Lower leg skin (tissue), 4 donors: ENCODE measurements at places on chromosomes 7 and 10.

DNA sequence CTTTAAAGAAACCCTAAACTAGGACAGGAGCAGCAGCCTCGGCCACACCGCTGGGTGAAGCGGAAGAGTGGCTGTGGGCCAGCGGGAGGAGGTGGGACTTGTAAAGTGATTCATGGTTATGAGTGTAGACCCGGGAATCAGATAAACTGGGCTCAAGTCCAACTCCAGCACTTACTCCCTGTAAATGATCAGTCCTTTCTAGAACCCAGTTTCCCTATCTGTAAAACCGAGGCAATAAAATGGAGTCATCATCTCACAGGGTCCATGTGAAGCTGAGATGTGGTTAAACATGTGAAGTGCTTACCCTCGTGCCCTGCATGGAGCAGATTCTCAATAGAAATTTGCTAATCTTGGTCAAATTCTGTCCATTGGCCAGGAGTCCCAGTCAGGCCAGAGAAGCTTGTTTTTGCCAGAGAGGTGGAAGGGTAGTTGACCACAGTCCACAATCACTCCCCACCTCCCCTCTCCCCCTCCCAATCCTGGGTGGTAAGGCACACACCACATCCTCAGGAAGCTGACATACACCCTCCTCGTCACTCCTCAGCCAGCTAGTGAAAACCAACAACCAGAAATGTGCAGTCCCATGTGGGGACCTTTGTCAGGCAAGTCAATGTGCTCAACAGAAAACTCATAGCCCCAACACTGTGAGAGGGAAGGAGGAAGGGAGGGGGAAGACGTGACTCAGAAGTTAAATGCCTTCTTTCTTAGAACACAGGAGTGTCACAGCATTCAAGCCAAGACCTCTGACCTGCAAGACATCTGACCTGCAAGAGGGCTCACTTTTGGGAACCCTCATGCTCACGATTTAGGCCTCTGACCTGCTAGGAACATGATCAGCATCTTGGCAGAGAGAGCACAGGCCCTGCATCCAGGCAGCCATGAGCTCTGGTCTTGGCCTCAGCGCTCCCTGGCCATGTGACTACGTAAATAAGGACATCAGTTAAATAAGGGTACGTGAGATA lies 145.1 kb downstream of the PLXNA4 start:
- DNase-seq = no peak

- DNase-seq = no peak
Observed at GRCh38 chr10:70480239-70480861, 1.8 kb downstream of the PALD1 start.

DNA sequence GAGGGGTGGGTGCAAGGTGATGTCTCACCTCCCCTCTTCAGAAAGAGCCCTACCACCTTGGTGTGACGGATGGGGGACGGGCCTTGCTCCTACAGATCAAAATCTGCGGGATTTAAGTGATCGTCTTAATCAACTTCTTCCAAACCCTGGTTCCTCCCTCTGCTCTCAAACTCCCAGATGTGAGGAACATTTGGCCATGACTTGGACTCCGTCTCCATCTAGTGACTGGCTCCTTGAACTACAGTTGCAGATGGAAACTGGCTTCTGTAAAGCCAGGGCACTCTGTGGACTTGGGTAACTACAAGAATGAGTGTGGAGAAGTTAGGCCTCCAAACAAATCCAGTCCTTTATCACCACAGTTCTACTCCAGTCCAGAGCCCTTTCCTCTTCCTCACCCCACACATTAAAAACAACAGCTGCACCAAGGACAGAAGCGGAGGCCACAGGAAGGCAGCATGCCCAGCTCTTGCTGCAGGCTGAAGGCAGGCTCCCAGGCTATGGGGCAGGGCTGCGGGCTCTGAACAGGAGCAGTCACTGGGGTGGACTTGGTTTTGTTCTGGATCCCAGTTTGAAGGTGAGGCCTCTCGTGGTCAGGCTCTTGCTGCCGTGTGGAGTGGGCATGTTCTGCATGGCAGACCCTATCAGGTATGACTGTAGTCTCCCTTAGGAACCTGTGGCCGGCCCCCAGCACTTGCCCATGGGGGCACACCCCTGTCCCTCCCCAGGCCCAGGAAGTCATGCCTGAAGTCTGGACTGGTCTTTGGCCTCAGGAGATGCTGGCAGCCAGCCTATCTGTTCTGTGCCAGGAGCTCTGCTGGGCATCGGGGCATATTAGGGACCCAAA lies 79.4 kb downstream of the VWC2 start:
- peak; percentile 83 for DNase-seq

GRCh38 chr10:59622320-59623132 lies 87.1 kb downstream of the SLC16A9 start:
- no peak for DNase-seq

- no peak for DNase-seq
Observed at GRCh38 chr10:31011665-31012022, 20.0 kb downstream of the ZNF438 start.

DNA sequence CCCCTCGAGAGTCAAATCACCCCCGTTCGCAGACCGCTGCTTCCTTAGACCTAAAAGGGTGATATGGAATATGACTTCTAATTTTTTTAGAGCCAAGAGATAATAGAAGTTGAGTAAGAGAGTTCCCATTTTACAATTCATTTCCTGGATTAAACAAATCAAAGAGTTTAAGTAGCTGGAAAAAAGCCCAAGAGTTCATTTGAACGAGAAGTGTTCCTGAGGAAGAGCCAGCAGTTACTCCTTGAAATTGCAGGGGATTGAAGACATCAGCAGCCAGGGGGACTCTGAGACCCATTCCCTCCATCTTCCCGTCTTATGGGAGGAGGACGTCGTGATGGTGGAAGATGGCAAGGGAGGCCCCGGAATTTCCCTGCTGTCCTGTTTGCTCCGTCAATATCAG lies 277.0 kb downstream of the WDR11 start:
- DNase-seq = no peak
